ENCODE measurements at places on chromosomes 5 and 9.

- no peak for DNase-seq
Measured at GRCh38 chr5:27325513-27325912, 287.1 kb upstream of the CDH9 start.

- no peak for DNase-seq
Measured at GRCh38 chr5:96789794-96790330, 17.9 kb downstream of the ERAP1 start.

GRCh38 chr9:113352006-113352405 lies 2.7 kb downstream of the BSPRY start:
- DNase-seq, result no peak

DNA sequence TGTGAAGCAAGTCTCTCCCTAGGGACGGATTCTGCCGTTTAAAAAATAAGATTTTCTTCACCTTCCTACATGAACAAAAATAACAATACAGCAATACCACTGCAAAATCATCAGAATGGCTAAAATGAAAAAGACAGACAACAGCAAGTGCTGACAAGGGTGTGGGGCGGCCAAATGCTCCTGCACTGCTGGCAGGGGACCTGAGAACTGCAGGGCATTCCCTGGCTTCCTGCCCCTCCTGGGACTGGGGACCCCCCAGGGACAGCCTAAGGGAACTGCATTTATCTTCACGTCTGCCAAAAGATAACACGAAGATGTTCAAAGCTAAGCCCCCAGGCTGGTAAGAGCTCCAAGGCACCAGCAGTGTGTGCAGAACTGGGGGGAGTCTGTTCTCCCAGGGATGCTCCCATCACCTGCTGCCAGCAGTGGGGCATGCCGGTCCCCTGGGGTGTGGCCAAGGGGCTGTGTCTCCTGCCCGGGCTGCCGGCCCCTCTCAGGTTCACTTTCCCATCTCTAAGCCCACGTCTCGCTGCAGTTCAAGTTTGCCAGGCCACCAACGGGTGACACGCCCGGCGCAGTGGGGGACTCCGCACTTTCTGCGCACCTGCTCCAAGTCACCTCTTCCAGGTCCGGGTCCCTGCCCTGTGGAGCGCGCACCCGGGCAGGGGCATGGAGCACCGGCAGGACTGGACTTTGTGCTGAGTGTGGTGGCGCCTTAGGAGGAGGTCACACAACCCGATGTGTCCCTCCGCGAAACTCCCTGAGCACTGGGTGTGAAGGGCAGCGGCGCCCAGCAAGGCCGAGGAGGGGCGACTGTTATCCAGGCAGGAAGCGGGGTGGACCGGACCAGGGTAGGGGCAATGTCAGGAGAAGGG lies 4.5 kb upstream of the EGFL7 start:
- no peak for DNase-seq

DNA sequence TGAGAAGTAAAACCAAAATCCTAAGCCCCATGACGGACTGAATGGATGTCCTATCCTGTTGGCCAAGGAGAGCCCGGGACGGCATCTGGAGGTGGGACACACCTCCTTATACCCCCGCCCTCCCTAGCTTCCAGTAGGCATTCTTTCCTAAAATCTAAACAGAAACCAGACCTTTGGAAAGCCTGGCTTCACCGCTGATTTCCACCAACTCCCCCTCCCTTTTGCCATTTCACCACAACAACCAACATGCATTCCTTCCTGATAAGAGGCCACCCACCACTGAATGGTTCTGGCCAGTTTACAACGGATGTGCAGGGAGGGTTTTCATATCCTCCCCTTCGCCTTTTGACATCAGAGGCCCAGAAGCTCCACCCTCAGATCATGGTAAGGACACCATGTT lies 9.2 kb upstream of the RARS1 start:
- DNase-seq, result no peak

DNA sequence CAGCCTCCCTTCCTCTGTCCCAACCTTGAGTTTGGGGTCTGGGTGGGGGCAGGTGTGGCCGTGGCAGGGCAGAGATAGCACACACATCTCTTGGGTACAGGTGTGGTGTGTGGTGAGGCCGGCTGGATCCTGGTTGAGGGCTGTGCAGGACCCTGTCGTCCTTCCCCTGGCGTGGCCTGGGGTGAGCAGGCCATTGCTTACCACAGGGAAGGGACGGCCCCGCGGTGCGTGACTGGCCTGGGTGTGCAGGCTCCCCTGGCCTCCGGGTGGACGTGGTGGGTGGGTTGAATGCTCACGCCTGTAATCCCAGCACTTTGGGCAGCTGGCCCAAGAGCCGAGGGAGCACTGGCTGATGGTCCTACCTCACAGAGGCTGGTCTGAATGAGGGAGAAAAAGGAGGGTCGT lies 1.2 kb downstream of the ARRDC1 start:
- no peak for DNase-seq

DNA sequence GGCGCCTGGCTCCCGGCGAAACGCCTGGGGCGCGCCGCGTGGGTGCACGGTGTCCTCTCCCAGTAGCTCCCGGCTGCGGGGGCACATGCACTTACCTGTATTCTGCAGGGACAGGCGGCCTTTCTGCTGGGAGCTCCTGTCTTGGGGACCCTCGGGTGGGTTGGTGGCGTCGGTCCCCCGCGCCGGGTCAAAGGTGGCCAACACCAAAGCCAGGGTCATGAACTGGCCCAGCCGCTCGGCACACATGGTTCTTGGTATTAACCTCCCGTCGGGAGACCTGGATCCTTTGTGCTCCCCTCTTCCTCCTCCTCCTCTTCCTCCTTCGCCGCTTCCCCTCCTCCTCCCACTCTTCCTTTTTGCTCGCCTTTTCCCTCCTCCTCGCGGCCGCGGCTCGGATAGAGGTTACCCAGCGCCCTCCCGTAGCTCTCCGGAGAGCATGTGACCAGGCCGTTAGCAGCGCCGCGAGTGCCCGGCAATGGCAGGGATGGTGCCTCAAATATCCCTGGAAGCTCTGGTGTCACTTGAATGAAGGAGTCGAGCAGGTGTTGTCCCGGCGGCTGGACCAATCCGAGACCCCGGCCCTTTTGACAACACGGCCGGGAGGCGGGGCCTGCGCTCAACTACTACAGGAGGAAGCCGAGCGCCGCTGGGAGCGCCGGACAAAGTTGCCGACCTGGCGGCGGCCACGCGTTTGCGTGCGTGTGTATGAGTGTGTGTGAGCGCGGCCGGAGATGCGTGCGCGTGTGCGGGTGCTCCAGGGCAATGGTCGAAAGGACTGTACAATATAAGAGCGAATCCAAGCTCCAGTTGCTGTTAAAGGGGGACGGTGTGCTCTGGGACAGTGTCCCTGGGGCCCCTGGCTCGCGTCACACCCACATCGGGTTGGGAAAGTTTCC lies at the start of gene STC2:
Gene STC2 (minus strand): TSS at position 467 of the 896 bp plus-strand sequence. CDS start 221 bp downstream, at position 246.
- DNase-seq, result peak; percentile 22

GRCh38 chr9:19701991-19702390 lies 86.8 kb downstream of the SLC24A2 start:
- no peak for DNase-seq

DNA sequence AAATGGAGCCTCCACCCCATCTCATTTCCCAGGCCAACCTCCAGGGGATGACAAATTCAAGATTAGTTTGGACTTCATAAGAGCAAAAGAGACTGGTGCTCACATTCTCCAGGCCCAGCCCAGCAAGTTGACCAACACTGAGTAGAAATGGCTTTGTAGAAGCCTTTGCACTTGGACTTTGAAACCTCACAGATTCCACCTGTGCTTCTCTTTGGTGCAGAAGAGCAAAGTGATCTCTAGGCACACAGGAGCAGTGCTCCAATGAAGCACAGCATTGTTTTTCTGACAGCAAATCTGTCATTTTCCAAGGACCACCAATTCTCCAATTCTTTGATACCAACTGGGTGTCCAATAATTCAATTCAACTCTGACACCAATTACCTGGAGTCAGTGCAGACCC lies 17.1 kb upstream of the RNF145 start:
- DNase-seq, result no peak

GRCh38 chr9:35114840-35115628 lies 628 bp downstream of the ATOSB start:
- no peak for DNase-seq

GRCh38 chr9:129175825-129176633 lies 2.0 kb downstream of the IER5L start:
- DNase-seq, result no peak

- DNase-seq, result no peak
Measured at GRCh38 chr5:150277043-150277442, 12.5 kb downstream of the CAMK2A start.

GRCh38 chr5:86439593-86440110 lies 178.1 kb upstream of the COX7C start:
- no peak for DNase-seq

DNA sequence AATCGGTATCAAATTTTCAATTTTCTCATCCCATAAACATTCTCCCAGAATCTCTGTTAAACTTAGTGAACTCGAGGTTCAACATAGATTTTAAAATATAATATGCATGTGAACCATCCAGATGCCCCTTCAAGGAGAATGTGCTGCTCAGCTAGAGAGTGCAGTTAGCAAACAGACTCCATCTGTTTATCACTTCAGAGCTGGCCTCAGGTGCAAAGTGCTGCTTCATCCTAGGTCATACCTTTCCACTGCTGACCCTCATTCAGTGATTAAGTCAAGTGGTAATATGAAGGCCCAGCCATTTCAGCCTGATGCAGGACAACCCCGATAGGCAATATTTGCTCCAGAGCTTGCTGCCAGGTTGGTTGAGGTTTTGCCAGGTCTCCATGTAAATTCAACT lies 339.0 kb upstream of the POU5F2 start:
- no peak for DNase-seq

DNA sequence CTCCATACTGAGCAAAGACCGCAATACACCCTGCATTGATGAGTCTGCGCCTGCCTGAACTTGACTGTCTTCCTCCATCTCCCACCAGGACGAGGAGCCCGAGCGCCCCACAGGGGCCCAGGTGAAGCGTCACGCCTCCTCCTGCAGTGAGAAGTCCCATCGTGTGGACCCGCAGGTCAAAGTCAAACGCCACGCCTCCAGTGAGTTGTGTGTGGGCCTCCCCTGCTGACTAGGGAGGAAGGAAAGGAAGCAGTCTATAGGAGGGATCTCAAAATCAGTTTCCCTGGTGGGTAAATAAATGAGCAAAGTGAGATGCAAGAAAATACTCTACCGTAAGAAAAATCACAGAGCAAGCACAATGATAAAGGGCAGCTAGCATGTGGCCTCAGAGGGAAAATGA lies 22.8 kb upstream of the GRPEL2 start:
- no peak for DNase-seq

DNA sequence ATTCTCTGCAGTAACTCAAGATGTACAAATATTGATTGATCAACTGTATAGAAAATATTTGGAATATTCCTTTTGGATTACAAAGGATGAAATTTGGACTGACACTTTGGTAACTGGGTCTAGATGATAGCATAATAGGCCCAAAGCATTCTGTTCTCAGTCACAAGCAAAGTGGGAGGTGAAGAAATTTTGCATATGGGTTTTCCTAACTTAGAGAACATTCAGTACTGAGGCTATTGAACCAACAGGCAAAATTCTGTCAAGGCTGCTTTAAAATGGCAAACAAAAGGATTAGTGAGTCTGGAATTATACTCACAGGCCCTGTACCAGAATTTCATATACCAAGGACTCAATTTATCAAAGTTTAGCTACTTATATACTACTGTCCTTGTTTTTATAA lies 1020.6 kb downstream of the TLE4 start:
- no peak for DNase-seq

- DNase-seq, result no peak
Measured at GRCh38 chr9:5895782-5896181, 5.1 kb downstream of the MLANA start.

DNA sequence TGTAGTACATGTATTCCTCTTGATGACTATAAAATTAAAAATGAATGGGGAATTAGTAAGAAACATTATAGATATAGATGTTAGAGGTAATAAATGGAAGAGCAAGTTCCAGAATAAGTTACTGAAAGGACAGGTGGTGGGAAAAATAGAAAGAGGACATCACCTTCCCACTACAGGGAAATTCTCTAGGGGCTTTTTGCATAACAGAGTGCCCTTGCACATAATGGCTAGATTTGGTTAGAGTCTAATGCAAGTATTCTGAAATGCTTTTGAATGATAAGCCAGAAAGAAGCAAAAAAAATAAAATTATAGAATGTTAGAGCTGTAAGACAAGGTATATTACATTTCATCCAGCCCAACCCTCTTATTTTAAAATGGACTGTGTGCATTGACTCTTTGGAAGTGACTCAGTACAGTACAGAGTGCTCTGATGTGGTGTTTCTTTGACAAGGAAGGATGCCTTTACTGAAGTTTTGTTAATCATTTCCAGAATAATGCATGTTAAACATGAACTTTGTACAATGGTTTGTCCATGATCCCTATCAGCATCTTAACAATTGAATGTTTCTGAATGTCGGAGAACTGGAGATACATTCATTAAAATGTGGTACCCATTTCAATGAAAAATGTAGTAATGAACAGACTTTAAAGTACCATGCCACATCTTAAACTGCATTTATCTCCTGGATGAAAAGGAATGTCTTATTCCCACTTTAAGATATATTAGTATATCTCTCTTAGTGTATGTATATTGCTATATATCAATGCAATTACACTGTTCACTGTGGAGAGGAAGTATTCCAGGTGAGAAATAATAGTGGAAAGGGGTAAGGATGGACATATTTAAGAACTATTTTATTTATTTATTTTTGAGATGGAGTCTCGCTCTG lies 391.1 kb downstream of the ADGRV1 start:
- DNase-seq, result no peak

DNA sequence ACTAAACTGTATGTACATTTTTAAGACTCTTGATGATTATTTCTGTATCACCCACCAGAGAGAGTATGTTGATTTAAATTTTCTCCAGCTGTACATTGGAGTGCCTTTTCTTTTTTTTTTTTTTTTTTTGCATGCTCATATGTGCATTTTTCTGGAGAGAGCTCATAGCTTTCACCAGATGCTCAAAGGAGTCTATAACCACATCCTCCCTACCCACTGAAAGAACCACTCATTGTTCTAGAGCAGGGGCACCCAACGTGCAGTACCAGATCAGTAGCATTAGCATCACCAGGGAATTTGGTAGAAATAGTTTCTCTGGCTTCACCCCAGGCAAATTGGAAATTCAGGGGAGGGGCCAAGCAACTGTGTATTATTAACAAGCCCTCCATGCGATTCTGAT lies 53.9 kb upstream of the TMEM171 start:
- no peak for DNase-seq

DNA sequence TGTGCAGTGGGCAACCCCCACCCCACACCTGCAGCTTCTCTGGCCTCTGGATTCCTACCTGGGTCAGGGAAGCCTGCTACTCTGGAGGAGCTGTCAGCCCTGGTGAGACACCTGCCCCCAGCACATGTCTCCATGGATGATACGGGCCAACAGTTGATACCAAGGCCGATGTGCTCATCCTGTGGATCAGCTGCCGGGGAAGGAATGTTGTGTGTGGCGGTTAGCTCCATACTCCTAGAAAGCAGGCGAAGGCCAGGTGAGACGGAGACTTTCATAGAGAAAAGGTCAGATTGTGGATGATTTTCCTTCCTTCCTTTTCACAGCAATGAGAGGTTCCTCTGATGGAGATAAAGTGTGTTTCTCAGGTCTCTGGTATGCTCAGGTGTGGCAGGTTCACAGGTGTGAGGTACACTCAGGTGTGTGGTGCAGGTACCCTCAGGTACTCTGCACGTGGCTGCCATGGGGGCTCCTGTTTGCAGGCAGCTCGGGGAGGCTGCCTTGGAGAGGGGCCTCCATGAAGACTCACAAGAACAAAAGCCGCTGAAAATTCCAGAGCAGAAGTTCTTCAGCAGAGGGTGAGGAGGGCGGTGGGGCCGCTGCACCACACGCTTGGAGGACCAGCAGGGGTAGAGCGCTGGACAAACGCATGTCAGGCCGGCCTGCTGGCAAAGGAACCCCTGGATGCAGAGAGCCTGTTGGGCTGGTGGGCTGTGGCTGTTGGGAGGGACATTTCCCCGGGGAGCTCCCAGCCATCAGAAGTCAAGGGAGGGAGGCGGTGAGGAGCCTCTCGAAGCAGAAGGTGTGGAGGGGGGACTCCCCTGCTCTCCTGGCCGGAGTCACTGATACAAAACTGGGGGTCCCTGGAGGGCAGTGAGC lies 5.1 kb upstream of the AHRR start:
- no peak for DNase-seq

Data from NCI-H1092 (cell line).